ENCODE measurements at places on chromosomes 11 and 22.

DNA sequence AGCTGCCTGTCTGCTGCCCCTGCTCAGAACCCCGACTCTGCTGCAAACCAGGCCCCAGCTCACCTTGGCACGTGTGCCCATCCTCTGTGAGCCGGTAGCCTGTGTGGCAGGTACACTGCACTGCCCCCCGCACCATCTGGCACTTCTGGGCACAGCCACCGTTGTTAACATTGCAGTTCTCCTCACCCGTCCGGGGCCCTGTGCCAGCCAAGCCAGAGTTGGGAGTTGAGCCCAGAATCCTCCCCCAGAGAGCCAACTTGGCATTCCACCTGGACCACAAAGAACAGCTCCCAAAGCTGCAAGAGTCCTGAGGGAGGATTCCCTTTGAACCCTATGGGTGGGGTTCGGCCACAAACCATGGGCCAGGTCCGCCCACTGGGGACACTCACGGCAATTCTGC, 22.5 kb downstream of the LRP4 start:
- no peak for DNase-seq

DNA sequence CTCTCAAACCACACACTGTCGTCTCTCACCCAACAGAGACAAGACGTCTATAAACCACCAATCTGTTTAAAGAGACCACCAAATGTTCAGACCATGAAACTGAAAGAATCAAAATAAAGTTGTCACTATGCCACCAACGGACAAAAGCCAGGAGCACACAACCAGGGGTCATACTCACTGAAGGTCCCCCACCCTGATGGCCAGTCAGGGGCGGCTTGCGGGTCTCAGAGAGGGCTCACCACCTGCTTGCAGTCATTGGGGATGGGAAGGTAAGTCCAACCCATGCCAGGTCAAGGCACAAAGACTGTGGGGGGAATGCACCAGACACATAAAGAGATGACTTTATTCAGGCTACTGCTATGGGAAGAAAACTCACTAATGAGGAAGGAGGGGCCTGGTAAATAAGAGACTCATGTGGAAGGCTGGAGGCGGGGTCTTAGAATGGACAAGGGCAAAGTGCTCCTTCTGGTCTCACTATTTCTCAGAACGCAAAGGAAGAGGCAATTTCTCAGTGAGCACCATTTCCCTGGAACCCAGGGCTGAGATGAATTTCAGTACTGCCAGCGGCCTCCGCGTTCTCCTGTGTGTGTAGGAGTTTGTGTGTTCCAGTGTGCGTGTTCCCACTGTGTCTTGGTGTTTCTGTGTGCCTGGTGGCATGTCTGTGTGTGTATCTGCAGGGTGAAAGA, 17.3 kb downstream of the SCARF2 start:
- no peak for DNase-seq

- no peak for DNase-seq
These were observed 22.2 kb upstream of the PICALM start for GRCh38 chr11:86091086-86091485.

DNA sequence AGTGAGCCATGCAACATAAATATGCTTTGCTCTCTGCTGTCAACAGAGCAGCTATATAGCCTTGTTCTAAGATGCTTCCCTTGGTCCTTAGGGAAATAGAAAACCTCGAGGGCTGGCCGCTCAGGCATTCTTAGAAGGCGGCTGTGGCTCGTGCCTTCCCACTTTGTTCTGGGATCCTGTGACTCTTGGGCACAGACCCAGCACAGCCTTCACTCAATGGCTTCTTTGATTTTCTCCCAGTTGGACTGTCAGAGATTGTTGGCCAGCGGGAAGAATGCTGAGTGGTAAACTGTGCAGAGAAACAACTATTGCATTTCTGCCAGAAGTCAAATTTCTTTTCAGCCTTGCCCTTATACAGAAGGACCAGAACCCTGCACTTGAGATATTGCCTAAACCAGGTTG, 9.5 kb upstream of the MICAL2 start:
- no peak for DNase-seq

DNA sequence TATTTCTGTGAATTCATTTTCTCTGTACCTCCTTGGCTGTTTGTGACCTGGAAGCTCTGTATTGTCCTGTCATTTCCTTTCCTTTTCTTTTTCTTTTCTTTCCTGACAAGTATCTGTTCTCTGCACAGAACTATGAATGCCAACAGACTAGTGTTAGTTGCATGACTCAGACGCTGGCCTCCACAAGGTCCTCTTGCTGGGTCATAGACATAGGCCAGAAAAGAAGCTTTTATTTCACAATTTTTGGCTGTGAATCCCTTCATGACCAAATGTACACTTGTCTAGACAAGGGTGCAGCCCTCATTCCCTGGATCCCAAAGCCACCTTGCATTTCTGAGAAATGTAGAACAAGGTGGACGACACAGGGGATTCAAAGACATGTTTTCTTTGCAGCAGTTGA, 104.1 kb upstream of the MTNR1B start:
- DNase-seq, result no peak

- no peak for DNase-seq
These were observed 36.6 kb downstream of the DCUN1D5 start for GRCh38 chr11:103055221-103055890.

- DNase-seq, result no peak
These were observed 10.4 kb downstream of the MLC1 start for GRCh38 chr22:50074551-50075530.

Measured in stimulated activated CD8-positive, alpha-beta memory T cell treated with anti-CD3 and anti-CD28 coated beads, Interleukin-15, amount 100 ng/mL, for 4 hours (primary cell).